ENCODE measurements at places on chromosomes 1 and 21. TPM values are rescaled to one million over a fixed set of nuclear protein-coding genes. Genes with fewer than 3 reads are reported as not detected.

TCP10L gene
- total RNA-seq = 0.78 TPM

AIM2 gene
- total RNA-seq = 3.0 TPM

NFASC gene
- total RNA-seq = 24.1 TPM

SMIM1 gene
- 9.3 TPM for total RNA-seq

AMPD1 gene
- not detected for total RNA-seq

KCNE2 gene
- total RNA-seq = 0.52 TPM

GRCh38 chr1:67700692-67701410 is 15.8 kb downstream of the GADD45A start:
- no peak for DNase-seq
- no peak overlapping the region for H3K27ac ChIP-seq
- H3K27me3 ChIP-seq = no peaks in the 10 kb centered on the region
- no peaks in the 10 kb centered on the region for H3K4me1 ChIP-seq

- no peaks in the 10 kb centered on the region for H3K36me3 ChIP-seq
- H3K27me3 ChIP-seq = no peaks in the 10 kb centered on the region
- no peaks in the 10 kb centered on the region for H3K4me1 ChIP-seq
- no peak overlapping the region for H3K4me3 ChIP-seq
- no peak overlapping the region for H3K27ac ChIP-seq
- no peak for DNase-seq
Observed at GRCh38 chr1:56339786-56340465, 239.4 kb downstream of the PLPP3 start.

DNA sequence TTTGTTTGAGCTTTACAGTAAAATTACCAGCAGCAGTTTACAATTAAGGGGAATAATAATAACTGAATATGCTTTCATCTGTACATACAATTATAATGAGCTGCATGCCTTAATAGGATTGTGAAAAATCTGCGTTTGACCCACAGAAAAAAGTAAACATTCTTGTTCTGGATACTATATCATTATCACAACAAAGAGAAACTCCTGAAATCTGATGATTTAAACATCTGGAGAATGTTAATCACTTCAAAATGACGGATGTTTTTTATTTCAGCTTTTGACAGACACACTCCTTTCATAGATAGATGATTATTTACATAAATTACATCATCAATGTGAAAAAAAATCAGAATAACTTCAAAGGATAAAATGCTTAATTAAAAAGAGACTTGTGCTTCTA is 58.5 kb downstream of the TYW3 start:
- DNase-seq = no peak
- no peak overlapping the region for H3K4me3 ChIP-seq
- H3K27me3 ChIP-seq = no peaks in the 10 kb centered on the region
- H3K27ac ChIP-seq = no peak overlapping the region
- no peaks in the 10 kb centered on the region for H3K4me1 ChIP-seq

- H3K4me3 ChIP-seq = no peak overlapping the region
- no peaks in the 10 kb centered on the region for H3K4me1 ChIP-seq
- H3K36me3 ChIP-seq = no peaks in the 10 kb centered on the region
- no peaks in the 10 kb centered on the region for H3K27me3 ChIP-seq
- H3K27ac ChIP-seq = no peak overlapping the region
Observed at GRCh38 chr1:230589951-230590350, 52.3 kb upstream of the COG2 start.

DNA sequence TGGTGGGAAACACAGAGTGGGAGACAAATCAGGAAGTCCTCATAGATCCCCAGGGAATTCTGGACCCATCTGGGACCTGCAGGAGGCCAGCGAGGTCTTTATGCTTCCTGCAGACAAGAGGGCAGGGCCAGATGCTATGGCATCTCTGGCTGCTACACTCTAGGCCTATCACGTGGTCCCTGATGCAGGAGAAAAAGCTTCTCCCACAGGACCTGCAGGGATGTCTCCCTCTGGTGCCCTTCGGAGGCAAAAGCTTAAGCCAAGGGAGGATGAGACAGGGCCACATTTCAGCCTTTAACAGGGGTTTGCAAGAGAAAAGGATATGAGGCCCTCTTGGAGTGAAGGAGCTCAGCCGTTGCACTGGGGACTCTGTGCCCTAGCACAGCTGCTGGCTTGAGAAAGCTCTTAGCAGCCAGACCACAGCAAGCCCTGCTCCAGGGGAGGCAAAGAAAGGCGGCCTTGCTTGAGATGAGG is 243.0 kb downstream of the C1orf94 start:
- no peaks in the 10 kb centered on the region for H3K27me3 ChIP-seq
- H3K4me3 ChIP-seq = no peak overlapping the region
- no peaks in the 10 kb centered on the region for H3K4me1 ChIP-seq

DNA sequence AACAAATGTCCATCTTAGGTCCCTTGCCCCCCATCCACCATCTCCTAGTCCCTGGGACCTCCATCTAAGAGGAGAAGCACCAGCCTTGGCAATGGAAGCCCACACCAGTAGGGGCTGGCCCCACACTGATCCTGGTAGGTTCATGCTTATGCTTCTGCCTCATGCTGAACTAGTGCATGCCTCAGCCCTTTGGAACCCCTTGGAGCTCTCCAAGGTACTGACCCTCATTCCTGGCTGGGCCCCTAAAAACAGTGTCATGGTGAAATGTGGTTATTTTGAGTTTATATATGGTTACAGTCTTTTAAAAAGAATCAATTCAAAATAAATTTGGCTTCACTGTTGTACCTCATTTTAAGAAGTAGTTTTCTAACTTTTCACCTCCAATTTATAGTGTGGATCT is 108.3 kb downstream of the HIVEP3 start:
- peaks cover 11% of the 10 kb centered on the region for H3K4me1 ChIP-seq
- H3K36me3 ChIP-seq = no peaks in the 10 kb centered on the region
- H3K27me3 ChIP-seq = no peaks in the 10 kb centered on the region
- H3K27ac ChIP-seq = no peak overlapping the region

DNA sequence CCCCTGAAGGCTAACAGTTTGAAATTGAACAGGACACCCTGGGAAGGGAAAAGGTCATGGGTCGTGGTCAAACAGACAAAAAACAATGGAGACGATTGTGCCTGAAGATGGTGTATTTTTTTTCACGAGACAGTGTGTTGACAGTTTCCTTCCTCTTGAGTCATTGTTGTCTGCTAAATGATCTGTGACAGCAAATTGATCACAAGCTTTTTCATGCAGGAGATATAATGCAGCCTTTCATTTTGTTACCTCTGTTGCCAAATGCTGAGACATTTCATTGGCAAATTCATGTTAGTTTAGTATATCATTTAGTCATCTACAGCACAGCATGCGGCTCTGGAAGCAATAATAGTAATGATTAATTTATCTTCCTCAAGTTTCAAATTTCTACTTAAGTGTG is 27.7 kb downstream of the UBE2U start:
- no peaks in the 10 kb centered on the region for H3K36me3 ChIP-seq
- no peak overlapping the region for H3K4me3 ChIP-seq

- no peak for DNase-seq
- no peaks in the 10 kb centered on the region for H3K27me3 ChIP-seq
- H3K36me3 ChIP-seq = no peaks in the 10 kb centered on the region
- H3K27ac ChIP-seq = no peak overlapping the region
- H3K4me3 ChIP-seq = no peak overlapping the region
- H3K4me1 ChIP-seq = no peaks in the 10 kb centered on the region
Observed at GRCh38 chr1:174352883-174353608, 94.7 kb upstream of the GPR52 start.

GRCh38 chr1:154996966-154997701 is 3.7 kb downstream of the LENEP start:
- no peak overlapping the region for H3K4me3 ChIP-seq
- DNase-seq = peak; percentile 55
- no peak overlapping the region for H3K27ac ChIP-seq

DNA sequence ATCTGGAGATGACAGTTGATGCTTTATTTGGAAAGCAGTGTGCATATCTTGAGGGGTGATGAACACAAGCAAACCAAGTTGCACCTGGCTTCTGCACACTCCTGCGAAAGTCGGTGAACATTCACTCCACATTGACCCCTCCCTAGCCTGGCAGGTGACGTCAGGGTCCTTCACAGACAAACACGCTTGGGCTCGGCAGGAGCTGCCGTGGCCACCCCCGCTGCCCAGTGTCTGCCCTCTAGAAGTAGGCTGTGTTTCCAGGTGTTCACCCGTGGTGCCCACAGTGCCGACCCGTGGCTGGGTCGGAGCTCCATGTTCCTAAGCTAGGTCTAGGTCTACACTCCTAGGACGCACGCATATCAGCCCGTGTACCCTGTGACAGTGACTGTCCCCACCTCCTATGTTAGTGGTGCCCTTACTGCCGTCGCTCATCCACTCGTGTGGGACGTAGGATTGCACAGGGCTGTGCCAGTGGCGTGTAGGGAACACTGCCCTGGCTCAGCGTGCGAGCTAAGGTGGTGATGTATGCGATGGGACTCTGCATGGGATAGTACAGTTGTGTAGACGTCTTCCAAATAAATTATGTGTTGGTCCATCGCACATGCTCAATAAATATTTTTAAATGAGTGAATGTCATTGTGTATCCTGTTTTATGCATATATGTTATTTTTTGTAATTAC is 29.0 kb downstream of the PRMT2 start:
- peaks cover 16% of the 10 kb centered on the region for H3K4me1 ChIP-seq
- no peak for DNase-seq
- peaks cover 6% of the 10 kb centered on the region for H3K27me3 ChIP-seq
- no peak overlapping the region for H3K4me3 ChIP-seq
- peaks cover 12% of the 10 kb centered on the region for H3K36me3 ChIP-seq

DNA sequence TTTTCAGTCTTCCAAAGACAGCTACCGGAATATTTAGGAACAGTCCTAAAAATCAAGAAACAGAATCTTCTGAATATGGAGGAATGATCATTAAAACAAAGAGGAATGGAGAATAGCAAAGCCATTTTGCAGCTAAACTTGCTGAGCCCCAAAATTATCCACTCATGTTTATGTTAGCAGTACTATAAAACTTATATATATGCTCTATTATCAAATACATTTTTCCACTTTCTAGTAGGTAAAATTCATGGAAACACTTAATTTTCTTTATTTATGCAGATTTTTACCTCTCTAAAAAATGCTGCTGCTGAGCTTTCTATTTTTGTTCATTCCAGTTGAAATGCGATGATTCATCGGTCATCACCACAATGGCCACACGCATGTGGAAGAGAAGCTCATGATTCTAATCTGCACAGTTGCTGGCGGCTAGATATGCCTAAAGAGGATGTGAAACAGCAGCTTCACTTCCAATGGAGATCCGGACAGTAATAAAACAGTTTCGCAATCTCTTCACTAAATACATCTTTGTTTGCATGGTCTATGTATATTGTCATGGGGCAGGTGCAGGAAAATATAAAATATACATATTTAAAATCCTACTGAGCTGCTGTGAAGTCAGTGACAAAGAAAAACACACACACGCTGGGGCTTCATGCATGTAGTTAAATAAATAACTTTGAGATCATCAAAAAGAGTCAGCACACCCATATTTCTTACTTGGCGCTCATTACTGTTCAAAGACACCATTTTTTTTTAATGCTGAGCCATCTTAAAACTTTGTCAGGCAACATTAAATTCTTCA is 292.2 kb downstream of the SMYD3 start:
- H3K36me3 ChIP-seq = no peaks in the 10 kb centered on the region
- H3K27ac ChIP-seq = no peak overlapping the region
- no peak for DNase-seq
- no peak overlapping the region for H3K4me3 ChIP-seq

- peaks cover 35% of the 10 kb centered on the region for H3K4me1 ChIP-seq
- H3K4me3 ChIP-seq = no peak overlapping the region
Observed at GRCh38 chr1:17570228-17570627, 30.7 kb downstream of the ARHGEF10L start.

Data from upper lobe of right lung (tissue), 1 donor.